ACHN (cell line): ENCODE measurements at places on chromosomes 7 and 10.

DNA sequence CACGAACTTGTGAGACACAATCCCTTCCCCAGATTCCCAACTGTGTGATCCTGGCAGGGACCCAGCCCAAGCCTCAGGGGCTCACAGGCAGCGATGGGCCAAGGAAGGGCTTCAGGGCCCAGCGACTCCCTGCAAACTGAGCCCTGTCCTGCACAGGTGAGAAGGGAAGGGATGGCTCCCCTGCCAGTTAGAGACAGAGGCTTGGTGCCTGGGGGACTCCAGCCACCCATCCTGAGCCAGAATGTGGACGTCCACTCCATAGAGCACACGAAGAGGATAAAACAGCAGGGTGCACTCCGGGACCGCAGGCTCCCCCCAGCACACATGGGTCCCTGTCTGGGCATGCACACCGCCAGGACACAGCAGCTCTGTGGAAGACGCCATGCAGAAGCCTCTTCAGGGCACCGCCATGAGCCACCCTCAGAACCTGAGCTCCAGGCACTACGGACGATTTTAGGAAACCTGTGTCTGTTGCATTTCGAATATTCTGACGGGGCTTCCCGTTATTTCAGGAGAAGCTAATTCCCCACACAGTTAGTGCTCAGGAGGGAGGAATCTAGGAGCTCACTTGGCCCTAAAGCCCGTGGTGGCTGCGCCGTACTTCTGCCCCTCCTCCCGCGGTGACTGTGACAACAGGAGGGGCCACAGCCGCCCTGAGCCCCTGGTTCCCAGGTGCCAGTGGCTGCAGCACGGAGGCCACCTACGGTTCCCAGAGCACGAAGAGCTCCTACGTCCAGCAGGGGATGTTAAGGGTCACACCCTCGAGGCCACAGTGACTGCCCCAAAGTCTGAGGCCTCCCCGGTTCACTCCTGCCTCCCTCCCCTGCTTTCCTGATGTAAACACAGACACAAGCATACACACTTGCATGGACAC is 326.0 kb downstream of the PTPRN2 start:
- no peak for DNase-seq

DNA sequence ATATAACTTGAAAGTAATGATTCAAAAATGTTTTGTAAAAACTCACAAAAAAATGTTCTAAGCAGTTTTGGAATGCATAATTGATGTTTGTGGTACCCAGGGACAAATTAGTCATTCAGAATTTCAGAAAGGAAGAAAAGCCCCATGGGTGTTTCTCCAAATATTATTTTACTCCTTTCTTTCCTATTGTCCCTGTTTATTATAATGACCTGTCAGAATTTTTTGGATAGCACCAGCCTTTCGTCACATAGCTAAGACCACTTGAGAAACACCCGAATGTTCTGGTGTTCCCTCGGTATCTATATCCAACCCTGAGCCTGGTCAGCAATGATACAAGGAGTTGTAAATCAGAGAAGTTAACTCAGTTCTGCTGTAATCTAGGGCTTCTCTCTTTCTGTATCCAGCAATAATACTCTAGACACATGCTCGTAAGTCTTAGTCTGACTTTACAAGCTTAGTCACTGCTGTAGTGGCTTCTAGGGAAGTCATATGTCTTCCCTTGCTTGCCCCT is 64.8 kb upstream of the MEOX2 start:
- DNase-seq, result no peak

- no peak for DNase-seq
These were observed 72.1 kb downstream of the TMEM270 start for GRCh38 chr7:73933091-73933490.

DNA sequence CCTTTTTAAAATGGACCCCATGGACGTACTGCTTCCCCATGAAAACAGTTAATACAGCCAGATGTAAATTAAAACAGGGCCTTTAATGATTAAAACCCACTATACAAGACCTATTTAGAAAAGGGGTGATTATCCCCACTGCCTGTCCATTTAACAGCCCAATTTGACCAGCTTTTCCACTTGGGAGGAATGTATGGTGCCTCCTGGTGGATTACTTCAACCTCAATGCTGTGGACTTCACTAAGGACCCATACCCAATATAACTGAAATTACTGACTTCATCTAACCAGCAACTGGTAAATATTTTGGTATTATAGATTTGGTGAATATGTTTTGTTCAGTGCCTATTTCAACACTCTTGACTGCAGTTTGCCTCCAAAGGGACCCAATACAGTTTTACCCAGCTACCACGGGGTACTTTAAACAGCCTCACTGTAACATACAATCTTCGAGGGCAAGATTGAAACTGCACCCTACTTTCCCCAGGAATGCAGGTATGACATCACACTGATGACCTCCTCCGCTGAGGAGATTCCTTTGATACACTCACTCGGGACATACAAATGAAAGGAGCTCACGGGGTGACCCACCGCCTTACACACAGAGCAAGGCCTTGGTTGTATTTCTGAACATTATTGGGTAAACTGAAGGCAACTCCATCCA is 192.8 kb downstream of the DNAJC1 start:
- DNase-seq, result no peak

DNA sequence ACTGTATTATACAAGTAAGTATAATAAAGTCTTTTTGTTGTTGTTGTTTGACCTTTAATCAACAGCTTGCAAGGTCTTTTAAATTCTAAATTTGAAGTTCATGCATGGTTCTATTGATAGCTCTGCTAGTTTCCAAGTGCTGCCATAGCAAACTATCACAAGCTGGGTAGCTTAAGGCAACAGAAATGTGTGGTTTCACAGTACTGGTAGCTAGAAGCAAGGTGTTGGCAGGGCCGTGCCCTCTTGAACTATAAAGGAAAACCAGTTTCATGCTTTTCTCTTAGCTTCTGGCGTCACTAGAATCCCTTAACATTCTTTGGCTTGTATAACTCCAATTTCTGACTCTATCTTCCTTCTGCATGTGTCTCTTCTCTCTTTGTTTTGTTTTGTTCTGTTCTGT is 1021.9 kb upstream of the AUTS2 start:
- DNase-seq, result no peak

GRCh38 chr10:23069019-23069815 is 26.2 kb upstream of the MSRB2 start:
- no peak for DNase-seq

DNA sequence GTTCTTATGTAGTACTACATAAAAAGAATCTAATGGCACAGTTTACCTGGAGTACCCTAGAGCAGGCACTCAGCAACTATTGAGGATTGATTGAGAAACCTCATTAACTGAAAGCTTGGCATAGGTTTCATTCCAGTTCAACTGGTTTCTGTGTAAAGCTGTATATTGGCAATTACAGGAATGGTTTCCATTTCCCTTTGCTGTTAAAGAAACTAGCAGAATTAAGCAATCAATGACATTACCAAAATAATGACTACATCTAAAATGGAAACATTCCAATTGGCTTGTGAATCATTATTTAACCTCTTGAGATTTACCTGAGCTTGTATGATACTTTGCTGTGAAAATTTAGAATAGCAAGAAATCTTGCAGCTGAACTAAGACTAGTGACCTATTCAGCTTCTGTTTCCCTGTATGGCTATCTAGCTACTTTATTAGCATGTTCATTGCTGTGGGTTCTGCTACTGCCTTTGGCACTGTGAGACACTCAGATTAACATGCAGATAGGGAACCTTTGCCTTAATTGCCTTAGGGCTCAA is 33.5 kb upstream of the CADPS2 start:
- no peak for DNase-seq

DNA sequence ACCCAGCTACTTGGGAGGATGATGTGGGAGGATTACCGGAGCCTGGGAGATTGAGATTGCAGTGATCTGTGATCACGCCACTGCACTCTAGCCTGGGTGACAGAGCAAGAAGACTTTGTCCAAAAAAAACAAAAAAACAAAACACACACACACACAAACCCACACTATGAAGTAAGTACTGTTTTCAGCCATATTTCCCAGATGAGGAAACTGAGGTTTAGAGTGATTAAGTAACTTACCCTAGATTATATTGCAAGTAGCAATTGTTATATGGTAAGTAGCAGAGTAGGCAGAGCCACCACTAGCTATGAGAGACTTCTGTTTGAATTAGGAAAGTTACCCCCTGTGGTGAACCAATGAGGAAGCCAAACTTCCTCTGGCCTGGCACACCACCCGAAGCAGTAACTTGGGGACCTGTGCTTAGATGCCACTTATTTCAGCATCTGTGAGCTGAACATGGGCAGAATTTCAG is 61.9 kb downstream of the MCU start:
- DNase-seq, result no peak

- DNase-seq, result peak; percentile 56
These were observed 842 bp downstream of the ZNF22 start for GRCh38 chr10:45001381-45002148.

GRCh38 chr10:80476685-80477084 is 22.6 kb downstream of the TSPAN14 start:
- no peak for DNase-seq

DNA sequence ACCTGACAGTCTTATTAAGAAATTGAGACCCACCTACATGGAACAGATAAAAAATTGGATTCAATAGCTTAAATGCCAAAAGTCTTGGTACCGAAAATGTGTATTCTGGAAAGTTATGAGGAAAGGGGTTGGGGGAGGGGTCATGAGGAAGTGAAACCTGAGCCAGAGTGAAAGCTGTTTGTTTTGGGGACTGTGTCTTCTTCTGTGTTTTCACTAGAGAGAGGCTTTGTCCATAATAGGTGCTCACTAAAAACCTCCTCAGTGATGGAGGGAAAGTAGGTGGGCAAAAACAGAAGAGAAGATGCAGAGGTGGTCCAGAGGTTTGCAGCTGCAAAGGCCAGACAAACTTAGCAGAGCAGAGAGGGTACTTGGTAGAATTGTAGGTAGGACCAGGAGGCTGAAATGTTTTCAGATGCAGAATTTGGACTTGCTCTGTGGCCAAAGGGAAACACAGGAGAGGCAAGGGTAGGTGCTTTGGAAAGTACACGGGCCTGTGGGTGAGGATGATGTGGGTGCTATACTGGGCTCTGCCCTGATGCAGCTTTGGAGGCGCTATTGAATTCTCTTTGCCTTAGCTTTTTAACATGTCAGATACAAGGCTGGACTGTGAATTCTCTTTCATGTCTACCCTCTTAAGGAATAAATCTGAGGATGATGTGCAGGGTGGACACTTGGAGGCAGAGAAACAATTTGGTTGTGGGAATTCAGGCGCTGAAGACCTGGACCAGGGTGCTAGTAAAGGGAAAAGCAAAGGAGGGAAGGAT is 254.6 kb downstream of the PTEN start:
- DNase-seq, result peak; percentile 43
